ENCODE measurements at places on chromosomes 16 and 17.
A peak's percentile ranks its signal among the peaks of the same experiment; 100 is the strongest.

DNA sequence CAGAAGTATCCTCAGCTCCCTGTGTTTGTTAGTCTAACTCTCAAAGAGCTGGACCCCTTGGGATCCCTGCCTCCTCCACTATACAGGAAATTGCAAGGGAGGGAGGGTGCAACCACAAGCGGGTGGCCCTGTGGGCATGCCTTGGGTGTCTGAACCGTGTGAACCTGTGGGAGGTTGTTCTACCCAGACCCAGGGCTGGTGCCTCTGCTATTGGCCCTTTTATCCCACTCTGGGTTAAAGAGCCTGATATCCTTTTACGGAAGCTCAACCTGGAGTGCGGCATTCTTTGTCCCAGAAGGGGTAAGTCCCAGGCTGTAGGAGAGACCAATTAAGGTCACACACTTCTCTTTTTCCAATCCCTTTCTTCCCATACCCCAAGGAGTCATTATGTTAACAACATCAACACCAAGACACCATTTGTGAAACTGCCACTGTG lies 53.4 kb downstream of the ARSG start:
- no peak for DNase-seq

DNA sequence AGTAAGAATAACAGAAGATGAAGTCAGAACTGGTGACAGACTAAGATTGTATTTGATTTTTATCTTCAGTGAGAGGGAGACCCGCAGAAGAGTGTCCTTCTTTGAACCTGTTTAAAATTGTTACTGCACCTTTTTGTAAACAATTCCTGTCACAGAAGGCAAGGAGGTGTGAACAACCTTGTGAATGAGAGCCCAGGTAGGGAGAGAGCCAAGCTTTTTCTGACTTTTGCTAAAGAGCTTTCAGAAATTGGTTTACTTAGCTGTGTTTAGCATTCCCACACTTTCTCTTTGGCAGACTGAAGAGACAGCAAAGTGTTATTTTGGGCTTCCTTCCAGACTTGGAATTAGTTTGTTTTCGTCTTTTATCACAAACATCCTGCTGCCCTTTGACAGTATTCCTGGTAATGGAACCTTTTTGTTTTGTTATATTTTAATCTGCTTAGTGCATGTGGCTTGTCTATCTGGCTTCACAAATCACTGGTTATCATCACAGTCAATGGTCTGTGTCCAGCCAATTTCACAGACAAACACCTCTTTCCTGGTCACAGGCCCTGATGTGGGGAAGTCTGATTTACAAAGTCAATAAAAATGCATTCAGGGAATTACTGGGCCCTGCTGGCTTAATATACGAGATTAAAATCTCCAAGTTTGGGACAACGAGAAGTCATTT lies 85.7 kb upstream of the HS3ST2 start:
- no peak for DNase-seq

GRCh38 chr17:55726440-55726839 lies 3.8 kb upstream of the TMEM100 start:
- peak; percentile 84 for DNase-seq

GRCh38 chr16:25279491-25279890 lies 21.8 kb upstream of the ZKSCAN2 start:
- DNase-seq, result no peak

DNA sequence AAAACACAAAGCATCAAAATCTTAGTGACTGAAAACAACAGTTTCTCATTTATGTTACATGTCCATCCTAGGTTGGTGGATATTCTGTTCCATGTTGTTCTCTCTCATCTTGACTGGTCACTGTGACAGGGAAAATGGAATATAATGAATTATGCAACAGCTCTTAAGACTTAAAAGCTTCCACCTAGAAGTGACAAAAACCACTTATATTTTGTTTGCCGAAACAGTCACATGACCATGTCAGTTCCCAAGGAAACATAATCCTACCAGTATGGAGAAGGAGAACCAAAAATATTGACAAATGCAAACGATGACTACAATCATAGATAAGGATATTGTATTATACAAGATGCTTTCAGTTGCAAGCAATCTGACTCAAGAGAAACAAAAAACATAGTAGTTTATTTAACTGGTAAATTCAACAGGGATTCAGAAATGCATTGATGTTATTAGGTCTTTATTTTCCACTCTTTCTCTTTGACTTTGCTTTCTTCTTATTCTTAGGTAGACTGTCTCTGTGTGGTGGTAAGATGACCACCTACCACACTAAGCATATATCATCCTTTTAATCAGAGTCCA lies 103.8 kb downstream of the SSH2 start:
- no peak for DNase-seq

- no peak for DNase-seq
Observed at GRCh38 chr17:68460146-68460545, 2.9 kb upstream of the WIPI1 start.

DNA sequence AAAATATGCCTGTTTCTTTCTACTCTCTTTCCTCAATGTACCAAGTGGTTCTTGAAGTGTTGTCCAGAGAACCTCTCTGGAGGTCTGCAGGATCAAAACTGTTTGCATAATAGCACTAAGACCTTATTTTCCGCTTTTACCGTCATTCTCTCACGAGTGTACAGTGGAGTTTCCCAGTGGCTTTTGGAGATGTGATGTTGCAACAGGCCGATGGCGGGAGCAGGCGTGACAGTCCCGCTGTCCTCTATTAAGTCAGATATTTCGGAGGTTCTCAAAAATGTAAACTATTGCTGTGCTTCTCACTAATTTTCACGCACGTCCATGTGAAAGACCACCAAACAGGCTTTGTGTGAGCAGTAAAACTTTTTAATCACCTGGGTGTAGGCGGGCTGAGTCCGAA lies 8.3 kb upstream of the GPRC5B start:
- DNase-seq, result no peak

GRCh38 chr16:54703339-54703738 lies 227.3 kb upstream of the IRX5 start:
- no peak for DNase-seq

DNA sequence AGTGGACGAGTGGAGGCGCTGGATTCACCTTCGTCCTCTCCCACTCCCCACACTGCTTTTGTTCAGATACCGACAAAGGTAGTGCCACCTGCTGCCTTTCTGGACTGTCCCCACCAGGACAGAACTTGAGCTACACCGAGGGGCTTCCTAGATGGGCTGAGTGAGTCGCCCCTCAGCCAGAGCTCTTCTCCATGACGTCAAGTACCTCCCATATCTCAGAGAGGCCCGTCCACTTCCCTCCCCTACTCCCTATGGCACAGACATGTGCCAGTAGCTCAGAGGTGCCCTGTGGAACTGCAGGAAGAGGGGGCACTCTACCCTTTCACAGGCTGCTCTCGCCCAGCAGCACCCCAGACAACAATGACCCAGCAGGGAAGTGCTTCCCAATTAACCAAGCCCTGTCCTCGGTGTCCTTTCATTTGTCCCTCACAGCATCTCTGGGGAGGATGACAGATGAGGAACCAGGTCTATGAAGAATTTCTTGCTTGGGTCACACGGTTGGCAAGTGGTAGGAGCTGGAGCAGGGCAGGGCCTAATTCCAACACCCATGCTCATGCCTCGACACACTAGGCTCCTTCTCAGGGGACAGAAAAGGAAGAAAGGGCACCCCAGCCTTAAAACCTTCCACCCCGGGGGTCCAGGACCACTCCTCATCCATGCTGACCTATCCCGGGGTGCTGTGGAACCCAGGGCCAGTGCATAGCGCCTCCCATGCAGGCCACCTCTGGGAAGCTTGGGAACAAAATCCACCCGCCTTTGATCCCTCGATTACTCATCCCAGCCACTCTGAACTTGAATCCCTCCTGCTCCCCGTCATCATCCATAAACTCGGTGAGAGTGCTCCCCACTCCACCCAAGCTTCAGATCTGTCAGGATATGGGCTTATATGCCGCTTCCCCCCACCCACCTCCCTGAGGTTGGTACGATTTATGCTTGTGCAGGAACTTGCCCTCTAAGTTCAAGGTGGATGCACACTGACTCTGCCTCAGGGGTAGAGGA lies 51.7 kb downstream of the WNT3 start:
- DNase-seq, result no peak

DNA sequence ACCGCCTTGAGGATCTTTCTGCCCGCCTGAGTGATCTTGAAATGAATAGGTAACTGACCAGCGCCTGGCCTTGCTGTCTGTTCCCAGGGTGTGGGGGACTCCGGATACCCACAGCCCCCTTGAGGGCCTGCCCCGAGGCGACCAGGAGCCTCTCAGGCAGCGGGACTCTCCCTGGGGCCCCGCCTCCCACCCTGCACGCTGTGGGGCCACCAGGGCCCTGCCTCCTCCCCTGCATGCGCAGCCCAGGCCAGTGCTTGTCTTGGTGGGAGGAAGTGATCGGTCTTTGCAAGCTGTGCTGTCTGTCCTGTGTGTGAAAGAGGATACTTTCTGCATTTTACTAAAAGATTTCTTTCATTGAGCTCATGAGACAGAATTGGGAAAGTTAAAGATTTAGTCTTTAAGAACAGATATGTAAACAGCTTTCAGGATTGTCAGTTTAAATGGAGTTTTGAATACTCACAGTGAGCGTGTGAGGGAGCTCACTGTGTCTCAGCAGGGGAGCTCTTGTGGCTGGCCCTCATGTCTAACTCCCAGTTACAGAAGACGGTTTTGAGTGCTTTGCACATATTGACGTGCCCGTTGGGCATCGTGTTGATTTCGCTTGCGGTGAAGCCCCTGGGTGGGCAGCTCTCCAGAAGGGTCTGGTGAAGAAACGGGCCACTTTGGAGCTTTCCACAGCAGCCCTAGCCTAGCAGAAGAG lies 36.1 kb upstream of the CAPN15 start:
- no peak for DNase-seq

DNA sequence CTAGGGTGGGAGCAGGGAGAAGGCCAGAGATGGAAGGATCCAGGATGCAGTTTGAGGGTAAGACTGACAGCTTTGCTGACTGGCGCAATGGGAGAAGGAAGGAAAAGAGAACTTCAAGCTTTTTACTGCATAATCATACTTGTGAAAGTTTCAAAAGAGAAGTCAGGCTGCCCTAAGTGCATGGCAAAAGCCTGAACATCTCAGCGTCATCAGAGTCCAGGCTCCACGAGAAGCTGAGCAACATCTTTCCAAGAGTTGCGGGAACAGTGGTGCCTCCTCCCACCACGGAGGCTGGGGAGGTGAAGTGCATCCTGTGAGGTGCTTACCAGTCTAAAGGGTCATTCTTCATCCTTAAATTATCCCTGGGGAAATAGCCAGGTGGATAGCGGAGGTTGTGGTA lies 26.9 kb upstream of the SLC38A8 start:
- DNase-seq, result no peak

- DNase-seq, result no peak
Observed at GRCh38 chr17:50145532-50146229, 4.8 kb downstream of the PPP1R9B start.

GRCh38 chr17:81454473-81454872 lies 58.1 kb downstream of the ACTG1 start:
- no peak for DNase-seq

GRCh38 chr16:77759821-77760220 lies 28.5 kb upstream of the VAT1L start:
- no peak for DNase-seq

DNA sequence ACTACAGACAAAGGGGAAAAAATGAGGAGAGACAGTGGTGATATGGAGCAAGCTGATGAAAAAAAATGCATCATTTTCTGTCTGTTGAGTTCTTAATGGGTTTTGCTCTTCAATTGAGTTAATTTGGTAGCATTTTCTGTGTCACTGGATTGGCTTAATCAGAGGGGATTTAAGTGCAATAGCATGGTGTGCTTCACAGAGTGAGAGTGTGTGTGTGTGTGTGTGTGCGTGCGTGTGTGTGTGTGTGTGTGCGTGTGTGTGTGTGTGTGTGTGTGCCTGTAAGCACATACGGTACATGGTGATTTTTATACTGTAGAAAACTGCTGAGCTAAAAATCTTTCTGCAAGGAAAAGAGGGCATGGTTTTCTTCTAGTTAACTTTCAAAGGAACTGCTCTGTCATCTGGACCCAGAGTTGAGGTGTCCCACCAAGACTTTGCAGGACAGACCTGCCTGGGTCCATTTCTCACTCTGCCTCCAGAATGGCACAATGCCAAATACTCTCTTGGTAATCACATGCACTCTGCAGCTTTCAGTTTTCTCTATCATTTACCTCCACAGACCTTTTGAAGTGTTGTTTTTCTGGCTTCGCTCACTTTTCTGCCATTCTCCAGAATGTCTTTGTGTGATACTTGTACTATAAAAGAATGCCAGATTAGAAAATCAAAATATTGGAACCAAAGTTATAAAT lies 952.6 kb upstream of the SOX9 start:
- no peak for DNase-seq

GRCh38 chr17:20926532-20926931 lies 116.3 kb downstream of the USP22 start:
- DNase-seq, result peak; percentile 27

GRCh38 chr17:82098939-82099763 lies 1.1 kb upstream of the FASN start:
- DNase-seq, result no peak

- no peak for DNase-seq
Observed at GRCh38 chr16:85025781-85026653, 1.6 kb upstream of the KIAA0513 start.

GRCh38 chr17:35930211-35931065 lies at the start of gene RDM1:
RDM1 (minus strand) TSS chr17:35930773; CDS start chr17:35930727, 46 bp downstream.
- peak; percentile 91 for DNase-seq

DNA sequence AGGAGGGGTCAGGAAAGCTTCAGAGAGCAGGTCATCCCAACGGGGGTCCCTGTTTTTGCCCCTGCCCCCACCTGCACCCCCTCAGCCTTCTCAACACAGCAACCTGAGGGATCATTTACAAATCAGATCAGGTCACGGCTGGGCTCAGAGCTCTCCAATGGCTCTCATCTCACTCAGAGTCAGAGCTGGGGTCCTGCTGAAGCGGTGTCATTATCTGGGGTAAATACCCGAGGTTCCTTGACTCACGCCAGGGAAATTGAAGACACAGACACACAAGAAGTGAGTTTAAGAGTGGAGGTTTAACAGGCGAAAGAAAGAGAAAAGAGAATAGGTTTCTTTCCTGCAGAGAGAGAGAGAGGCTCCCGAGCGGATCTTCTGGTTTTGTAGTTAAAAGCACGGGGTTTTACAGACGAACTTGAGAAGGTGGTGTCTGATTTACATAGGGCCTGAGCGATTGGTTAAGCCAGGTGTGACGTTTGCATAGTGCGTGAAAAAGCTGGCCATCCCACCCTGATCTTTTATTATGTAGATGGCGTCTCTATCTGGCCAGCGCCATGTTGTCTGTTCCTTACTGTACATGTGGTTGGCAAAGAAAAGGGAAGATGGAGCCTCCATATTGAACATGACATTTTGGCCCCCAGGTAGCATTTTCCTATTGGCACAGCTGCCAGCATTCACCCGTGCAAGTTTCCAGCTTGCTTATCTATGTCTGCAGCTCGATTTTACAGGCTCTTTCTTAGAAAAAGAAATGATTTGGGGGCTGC lies 51.4 kb downstream of the WSB1 start:
- no peak for DNase-seq

- DNase-seq, result peak; percentile 55
Observed at GRCh38 chr16:71746442-71747046, 22.0 kb upstream of the PHLPP2 start.

- DNase-seq, result no peak
Observed at GRCh38 chr17:45236282-45236606, 14.6 kb downstream of the FMNL1 start.

GRCh38 chr16:65500007-65500406 lies 378.1 kb upstream of the CDH11 start:
- DNase-seq, result no peak
